Astrocyte (in vitro differentiated cells and primary cell): ENCODE measurements at places on chromosomes 7 and 10. TPM values are rescaled to one million over a fixed set of nuclear protein-coding genes. Genes with fewer than 3 reads are reported as not detected.

- no peak for DNase-seq
These were observed 56.3 kb downstream of the MTERF1 start for GRCh38 chr7:91824201-91824600.

DNA sequence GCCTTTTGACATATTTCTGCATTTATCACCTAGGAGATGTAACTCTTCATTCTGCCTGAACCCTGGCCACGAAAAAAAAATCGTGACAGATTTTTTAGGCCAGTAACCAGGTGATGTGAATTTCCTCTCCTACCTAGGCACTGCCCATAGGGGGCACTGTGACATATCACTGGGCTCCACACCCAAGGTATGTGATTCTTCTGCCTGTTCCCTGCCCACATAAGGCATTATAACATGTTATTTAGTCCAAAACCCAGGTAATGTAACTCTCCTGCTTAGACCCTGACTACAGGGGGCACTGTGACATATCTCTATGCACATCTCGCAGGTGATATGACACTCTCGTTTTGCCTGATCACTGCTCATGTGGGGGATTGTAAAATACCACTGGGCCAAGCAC lies 29.5 kb upstream of the ZNF107 start:
- no peak for DNase-seq

GRCh38 chr7:139108266-139109187 lies 993 bp downstream of the ZC3HAV1 start:
- peak; percentile 24 for DNase-seq

- no peak for DNase-seq
These were observed 96.1 kb upstream of the PLXNA4 start for GRCh38 chr7:132672200-132672990.

DNA sequence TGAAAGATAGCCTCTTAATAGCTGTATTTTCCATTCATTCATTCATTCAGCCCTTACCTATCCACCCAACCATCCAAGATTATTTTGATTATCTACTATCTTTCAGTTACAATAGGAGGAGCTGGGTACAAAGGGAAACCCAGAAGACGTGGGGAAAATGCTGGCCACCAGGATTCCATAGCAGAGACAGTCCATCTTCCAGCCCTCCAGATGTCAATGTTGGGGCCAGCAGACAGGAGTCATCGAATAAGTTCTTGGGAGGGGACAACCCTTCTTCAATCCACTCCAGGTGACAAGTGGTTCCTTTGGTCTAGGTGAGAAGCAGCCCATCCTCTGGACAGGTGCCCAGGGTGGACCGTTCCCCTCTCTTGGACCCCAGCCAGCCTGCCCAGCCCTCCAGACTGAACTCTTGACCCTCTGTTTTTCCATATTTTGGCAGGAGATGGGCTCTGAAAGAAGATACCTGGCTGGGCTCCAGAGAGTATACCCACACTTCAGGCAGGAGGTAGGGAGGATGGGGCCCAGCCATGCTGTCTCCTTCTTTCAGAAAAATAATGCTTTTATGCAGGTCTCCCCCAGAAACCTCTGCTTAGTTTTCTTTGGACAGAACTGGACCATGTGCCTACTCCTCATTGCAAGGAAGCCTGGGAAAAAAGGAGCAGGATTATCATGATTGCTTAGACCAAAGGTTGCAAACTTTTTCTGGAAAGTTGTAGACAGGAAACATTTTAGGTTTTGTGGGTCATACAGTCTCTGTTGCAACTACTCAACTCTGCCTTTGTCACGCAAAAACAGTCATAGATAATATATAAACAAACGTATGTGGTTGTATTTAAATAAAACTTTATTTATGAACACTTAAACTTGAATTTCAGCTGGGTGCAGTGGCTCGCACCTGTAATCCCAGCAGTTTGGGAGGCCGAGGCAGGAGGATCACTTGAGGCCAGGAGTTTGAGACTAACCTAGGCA lies 95.5 kb upstream of the SMNDC1 start:
- no peak for DNase-seq

GRCh38 chr10:35223016-35223415 lies 96.4 kb downstream of the CREM start:
- no peak for DNase-seq

- DNase-seq, result no peak
These were observed 87.2 kb upstream of the RPA3 start for GRCh38 chr7:7805511-7806153.

- DNase-seq, result peak; percentile 14
These were observed 16.8 kb downstream of the HK1 start for GRCh38 chr10:69295027-69295636.

Gene FBXL13
- 1.2 and 1.6 TPM in 2 replicates for total RNA-seq

Gene KLF6
- total RNA-seq, result 250 and 319 TPM in 2 replicates

Gene CHN2
- total RNA-seq, result 2.5 and 3.6 TPM in 2 replicates

Gene PRPS1L1
- total RNA-seq, result not detected in 2 replicates
